ENCODE measurements at places on chromosomes 11 and 22.

DNA sequence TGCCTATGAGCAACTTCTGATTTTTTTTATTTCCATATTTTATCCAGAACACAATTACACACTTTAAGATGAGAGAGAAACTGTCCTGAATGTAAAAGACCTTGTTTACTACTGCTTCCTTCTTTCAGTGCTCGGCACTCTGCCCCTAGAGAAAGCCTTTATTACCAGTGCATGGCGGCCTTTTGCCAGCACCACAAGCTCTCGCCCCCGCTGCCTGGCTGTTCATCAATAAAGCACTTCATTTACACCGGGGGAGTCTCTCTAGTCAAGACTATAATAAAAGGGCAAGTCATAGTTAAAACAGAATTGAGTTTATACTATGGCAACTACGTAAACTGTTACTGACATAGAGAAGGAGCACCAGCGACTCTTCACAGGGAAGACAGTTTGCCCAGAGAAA, 259.5 kb downstream of the CADM1 start:
- DNase-seq, result no peak

- no peak for DNase-seq
Observed at GRCh38 chr22:26170112-26170492, 840 bp downstream of the SEZ6L start.

- DNase-seq, result no peak
Observed at GRCh38 chr11:47109051-47109726, 67.5 kb downstream of the ARFGAP2 start.

GRCh38 chr11:17652556-17652955, 66.8 kb upstream of the MYOD1 start:
- DNase-seq, result no peak

GRCh38 chr11:73236854-73237253, 18.8 kb downstream of the P2RY2 start:
- no peak for DNase-seq

DNA sequence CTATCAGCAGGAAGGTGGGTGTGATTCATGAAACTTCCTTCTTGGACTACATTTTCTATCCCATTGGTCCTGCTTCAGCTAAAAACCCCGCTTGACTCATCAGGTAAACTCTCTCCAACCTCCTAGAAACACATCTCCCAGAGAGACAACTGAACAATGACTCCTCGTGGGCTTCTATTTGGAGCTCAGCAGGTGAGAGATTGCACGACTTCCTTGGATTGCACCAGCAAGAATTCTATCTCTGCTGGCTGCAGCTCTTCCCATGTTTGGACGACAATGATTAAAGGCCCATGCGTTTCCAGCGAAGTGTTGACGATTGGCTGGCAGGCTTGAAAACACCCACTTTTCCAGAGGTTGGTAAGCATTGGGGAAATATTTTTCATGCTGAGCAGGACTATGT, 216.1 kb upstream of the NTM start:
- no peak for DNase-seq

- no peak for DNase-seq
Observed at GRCh38 chr11:43918662-43919061, 23.8 kb upstream of the C11orf96 start.

DNA sequence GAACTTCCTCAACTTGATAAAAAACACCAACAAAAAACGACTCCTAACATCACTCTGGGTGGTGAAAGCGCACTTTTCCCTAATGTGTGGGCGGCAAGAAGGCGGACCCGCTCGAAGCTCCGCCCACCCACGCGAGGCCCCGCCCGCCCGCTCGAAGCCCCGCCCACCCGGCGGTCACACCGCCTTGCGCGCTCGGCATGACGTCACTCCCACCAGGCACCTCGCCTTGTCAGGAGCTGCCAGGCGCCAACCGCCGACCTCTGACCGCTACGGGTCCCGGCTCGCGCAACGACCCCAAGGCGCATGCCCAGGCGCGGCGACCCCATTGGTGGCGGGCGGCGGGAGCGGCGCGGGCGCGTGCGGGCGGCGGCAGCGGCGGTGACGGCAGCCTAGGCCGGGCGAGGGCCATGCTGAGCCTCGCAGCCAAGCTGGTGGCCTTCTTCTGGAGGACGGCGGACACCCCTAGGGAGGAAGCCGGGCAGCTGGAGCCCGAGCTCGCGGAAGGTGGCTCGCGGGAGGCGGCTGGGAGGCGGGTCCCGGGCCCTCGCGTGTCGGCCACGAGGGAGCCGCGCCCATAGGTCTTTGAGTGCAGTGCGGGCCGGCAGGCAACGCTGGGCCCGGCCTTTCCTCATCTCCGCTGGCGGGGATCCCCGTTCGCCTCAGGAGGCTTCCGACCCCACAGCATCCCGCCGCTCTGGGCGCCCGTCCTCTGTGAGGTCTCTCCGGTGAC, at the start of gene MOV10L1:
MOV10L1 (plus strand) TSS at position 325 of the 730 bp plus-strand sequence; CDS start at position 408, 83 bp downstream.
- DNase-seq, result no peak

DNA sequence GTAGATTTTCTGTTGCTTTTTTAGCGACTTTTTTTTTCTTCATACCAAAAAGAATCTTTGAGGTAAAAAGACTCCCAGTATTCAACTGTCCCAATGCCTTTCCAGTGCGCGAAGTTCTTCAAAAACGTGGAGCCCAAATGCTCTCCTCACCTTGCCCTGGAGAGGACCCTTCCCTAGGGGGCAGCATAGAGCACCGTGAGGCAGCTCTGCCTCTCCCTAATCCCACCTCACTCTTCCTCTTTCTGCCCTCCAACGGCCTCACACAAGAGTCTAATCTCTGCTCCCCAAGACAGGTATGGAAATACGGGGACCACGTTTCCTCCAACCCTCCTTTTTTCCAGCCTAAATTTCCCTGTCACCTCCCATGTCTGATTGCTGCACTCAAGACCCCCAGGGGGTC, 117.5 kb upstream of the ALX4 start:
- DNase-seq, result no peak
